ENCODE measurements at places on chromosomes 13 and 19. TPM values are rescaled to one million over a fixed set of nuclear protein-coding genes. Genes with fewer than 3 reads are reported as not detected.

ETV2 gene
- total RNA-seq = 1.0 TPM

METTL21C gene
- not detected for total RNA-seq

ATP4B gene
- not detected for total RNA-seq

LCP1 gene
- total RNA-seq = not detected

COX7A1 gene
- 94.3 TPM for total RNA-seq

SIAH3 gene
- total RNA-seq = not detected

KCTD4 gene
- total RNA-seq = 4.2 TPM

NDUFB7 gene
- total RNA-seq = 191 TPM

SRRM5 gene
- 0.31 TPM for total RNA-seq

NRTN gene
- not detected for total RNA-seq

IQCN gene
- total RNA-seq = 0.31 TPM

GRCh38 chr13:35387682-35388250 is 88.7 kb downstream of the MAB21L1 start:
- no peak for DNase-seq

DNA sequence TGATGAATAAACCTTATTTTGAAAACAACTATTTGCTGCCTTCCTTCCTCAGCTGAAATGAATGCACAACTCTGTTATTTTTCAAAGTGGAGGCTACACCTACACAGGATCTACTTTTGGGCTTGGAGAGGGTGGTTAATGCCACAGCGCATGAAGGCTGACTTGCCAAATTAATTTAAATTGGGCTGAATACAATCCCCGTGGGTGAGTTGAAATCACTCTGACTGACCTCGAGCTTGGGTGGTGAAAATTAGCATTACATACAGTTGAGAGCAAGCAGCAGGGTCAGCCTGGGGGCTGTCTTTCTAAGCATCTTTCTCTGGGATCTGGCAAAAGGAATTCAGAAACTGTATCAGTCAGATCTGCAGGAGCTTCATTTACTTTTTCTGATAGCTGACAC is 38.5 kb downstream of the TPT1 start:
- DNase-seq = no peak

GRCh38 chr13:40456979-40457553 is 209.4 kb downstream of the FOXO1 start:
- no peak for DNase-seq

DNA sequence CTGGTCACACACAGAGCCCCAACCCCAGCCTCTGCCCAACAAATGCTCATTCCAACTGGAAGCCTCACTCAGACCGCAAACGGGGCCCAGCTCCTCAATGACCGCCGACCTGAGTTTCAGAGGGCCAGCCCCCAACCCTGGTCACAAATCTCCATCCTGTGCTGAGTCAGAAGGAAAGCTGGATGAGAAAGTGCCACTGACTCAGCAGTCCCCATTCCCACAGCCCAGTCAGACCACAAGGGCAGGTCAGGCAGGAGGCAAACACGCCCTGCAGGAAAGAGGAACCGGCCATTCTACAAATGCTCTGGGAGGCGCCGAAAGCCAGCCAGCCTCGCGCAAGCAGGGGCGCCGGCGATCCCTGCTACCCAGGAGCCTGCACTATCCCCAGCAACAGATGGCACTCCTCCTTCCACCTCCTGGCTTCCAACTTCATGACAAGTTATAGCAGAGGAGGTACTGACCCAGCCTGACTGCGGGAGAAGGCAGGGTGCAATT is 14.1 kb upstream of the PRKD2 start:
- DNase-seq = peak; percentile 92

DNA sequence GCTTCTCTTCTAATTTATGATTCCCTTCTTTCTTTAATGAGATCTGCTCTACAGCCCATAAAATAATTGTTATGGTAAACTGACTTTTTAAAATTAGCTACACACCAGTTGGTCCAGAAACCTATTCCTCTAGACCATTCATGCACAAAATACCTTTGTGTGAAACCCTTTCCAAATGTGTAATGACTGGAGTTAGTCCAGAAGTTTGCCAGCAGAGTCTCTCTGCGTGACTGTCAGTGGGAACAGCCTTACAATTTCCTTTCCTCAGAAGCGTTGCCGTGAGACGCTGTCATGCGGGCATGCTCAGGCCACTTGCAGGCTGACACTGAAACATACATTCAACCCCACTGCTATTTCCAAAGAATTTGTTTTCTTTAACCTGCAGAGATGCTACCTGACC is 965.2 kb downstream of the PCDH9 start:
- DNase-seq = no peak

- no peak for DNase-seq
These were observed 38.0 kb upstream of the MRI1 start for GRCh38 chr19:13726323-13726722.

GRCh38 chr19:1856698-1857603 is 6.4 kb downstream of the KLF16 start:
- DNase-seq = peak; percentile 78

- DNase-seq = no peak
These were observed 109.8 kb upstream of the GPC6 start for GRCh38 chr13:93116809-93117208.

GRCh38 chr19:18292462-18292809 is 11.0 kb upstream of the JUND start:
- no peak for DNase-seq

DNA sequence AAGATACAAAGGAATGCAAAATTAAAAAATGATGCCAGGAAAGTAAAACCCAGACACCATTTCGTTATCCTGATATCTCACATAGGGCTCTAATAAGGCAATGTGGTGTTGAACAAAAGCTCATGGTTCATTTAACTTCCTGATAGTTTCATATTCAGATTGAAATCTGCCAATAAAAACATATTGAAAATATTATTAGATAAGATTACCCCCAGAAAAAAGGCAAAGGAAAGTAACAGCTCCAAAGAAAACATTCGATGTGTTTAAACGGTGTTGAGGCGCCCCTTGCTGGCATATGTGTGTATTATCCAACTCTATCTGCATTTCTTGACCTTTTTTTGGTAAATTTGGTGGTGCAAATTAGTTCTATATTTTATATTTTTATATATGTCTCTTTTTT is 75.9 kb downstream of the ESD start:
- peak; percentile 36 for DNase-seq

GRCh38 chr13:42334329-42334706 is 62.4 kb downstream of the AKAP11 start:
- DNase-seq = no peak

DNA sequence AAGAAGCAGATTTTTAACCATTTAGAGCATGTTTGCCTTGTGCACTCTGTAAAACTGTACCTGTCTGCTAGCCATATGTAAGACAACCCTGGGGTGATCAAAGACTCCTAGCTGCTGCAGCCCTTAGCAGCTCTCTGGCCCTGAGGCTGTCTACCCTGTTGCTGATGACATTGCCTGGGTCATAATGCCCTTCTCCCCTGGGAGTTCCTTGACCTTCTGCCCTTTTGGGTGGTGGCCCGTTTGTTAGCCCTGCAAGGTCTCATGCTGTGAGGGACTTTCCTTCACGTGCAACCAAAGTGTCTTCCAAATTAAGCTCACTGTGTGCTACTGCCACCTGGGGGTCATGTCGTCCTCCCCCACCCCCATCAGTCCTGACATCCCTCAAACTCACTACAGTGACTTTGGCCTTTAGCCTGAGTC is 7.4 kb downstream of the GPC6 start:
- no peak for DNase-seq

- DNase-seq = no peak
These were observed 654 bp downstream of the ZNF579 start for GRCh38 chr19:55579766-55580621.

DNA sequence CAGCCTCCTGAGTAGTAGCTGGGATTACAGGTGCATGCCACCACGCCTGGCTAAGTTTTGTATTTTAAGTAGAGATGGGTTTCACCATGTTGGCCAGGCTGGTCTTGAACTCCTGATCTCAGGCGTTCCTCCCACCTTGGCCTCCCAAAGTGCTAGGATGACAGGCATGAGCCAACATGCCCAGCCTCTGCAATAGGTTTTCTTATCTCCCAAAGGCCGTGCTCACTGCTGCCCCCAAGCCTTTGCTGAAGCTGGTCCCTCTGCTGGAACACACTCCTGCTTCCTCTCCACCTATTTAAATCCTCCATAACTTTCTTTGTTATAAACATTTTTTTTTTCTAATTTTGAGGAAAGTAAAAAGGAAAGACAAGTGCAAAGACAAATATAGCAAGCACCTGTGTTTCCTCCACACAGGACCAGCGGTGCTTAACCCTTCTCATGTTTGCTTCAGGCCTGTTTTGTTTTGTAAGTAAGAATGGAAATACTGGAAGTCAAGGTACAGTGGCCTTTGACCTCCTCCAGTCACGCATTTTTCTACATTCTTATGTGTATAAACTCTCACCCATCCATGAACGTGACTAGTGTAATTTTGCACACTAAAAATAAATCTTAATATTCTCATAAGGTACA is 14.5 kb upstream of the TNFAIP8L1 start:
- no peak for DNase-seq

- no peak for DNase-seq
These were observed 63.4 kb downstream of the PEPD start for GRCh38 chr19:33458171-33458633.

DNA sequence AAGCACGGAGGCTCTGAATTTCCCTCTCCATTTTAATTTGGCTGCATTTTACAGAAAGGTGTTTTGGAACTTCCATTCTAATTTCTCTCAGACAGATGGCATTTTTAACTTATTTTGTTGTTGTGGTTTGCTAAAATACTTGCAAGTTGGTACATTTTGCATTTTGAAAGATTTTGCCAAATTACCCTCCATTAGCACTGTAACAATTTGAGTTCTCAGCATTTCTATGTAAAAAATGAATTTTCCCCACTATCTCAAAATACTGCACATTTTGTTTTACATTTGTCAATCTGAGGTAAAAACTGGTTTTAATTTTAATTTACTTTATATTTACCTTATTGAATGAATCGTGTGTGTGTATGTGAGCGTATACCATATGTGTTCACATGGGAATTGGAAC is 7.0 kb upstream of the HNRNPL start:
- DNase-seq = no peak

- DNase-seq = no peak
These were observed 15.4 kb downstream of the DNASE2 start for GRCh38 chr19:12865746-12866415.

- DNase-seq = no peak
These were observed 11.7 kb upstream of the FAM216B start for GRCh38 chr13:42769650-42770049.

DNA sequence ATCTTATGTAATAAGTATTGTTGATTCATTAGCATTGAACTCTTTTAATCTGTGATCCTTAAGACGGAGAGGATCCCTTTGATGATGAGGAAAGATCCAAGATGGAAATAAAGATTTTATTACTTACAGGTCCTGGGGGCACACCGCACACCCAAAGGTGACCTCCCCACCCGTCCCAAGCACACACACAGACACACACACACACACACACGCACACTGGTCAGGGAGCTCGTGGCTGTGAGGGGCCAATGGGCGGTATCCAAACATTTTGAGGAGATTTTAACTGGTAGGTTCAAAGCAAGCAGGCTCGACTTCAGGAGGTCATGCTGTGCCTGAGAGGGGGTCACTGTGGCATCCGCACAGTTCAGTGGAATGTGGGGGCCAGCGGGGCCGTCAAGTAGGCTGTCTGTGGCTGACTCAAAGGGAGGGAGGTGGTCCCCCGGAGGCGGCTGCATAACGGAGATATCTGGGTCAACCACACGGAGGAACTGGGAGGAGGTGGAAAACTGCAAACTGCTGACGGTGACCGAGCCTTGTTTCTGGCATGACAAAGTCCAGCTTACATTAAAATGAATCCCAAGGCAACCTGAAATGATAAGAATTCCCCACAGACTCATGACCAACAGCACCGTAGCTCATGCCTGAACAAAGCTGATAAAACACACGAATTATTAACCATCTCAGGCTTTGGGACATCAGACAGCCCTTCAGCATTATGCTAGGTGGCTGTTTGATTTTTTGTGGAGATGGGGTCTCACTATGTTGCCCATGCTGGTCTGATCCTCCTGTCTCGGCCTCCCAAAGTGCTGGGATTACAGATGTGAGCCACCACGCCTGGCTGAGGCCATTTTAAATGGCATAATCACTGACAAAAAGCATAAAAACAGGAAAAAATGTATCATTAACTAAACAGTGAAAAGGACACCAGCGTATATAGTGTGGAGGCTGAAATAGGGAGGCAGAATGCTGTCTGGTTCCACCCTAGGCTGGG is 20.9 kb upstream of the SIGLEC11 start:
- DNase-seq = no peak

GRCh38 chr19:50718255-50719118 is 1.1 kb downstream of the SHANK1 start:
- DNase-seq = no peak

DNA sequence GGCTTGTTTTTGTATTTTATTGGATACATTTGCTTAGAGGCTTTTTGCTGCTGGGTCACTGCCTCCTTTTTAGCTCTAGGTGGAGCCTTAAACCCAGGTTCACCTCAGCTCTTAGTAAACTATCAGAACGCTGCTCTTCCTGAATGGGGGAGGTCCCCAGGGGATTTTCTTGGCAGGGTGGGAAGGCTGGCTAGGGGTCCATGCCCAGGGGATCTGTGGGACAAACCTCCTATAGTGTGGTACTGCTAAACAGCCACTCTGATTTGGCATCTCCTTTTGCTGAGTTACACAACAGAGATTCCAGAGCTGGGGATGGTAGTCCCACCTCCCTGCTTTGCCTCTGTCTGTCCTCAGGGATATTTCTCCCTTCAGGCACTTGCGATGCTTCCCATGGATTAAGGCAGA is 204.9 kb downstream of the ZIC5 start:
- no peak for DNase-seq

DNA sequence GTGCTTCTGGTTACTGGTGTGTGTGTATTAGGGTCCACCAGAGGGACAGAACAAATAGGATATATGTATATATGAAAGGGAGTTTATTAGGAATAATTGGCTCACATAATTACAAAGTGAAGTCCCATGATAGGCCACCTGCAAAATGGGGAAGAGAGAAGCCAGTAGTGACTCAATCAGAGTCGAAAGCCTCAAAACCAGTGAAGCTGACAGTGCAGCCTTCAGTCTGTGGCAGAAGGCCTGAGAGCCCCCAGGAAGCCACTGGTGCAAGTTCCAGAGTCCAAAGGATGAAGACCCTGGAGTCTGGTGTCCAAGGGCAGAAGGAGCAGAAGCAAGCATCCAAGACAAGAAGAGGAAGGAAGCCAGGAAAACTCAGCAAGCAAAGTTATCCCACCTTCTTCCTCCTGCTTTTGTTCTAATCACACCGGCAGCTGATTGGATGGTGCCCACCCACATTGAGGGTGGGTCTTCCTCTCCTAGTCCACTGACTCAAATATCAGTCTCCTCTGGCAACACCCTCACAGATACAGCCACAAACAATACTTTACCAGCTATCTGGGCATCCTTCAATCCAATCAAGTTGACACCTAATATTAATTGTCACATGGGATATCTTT is 21.7 kb upstream of the SCEL start:
- DNase-seq = no peak

GRCh38 chr19:28519218-28519779 is 693.7 kb downstream of the UQCRFS1 start:
- DNase-seq = no peak

- no peak for DNase-seq
These were observed 363.3 kb downstream of the KCNRG start for GRCh38 chr13:50378509-50379044.

- peak; percentile 67 for DNase-seq
These were observed 1.8 kb upstream of the SPRY2 start for GRCh38 chr13:80342471-80343371.

Measured in HFFc6 (cell line).